ENCODE measurements at places on chromosomes 5 and 9.

DNA sequence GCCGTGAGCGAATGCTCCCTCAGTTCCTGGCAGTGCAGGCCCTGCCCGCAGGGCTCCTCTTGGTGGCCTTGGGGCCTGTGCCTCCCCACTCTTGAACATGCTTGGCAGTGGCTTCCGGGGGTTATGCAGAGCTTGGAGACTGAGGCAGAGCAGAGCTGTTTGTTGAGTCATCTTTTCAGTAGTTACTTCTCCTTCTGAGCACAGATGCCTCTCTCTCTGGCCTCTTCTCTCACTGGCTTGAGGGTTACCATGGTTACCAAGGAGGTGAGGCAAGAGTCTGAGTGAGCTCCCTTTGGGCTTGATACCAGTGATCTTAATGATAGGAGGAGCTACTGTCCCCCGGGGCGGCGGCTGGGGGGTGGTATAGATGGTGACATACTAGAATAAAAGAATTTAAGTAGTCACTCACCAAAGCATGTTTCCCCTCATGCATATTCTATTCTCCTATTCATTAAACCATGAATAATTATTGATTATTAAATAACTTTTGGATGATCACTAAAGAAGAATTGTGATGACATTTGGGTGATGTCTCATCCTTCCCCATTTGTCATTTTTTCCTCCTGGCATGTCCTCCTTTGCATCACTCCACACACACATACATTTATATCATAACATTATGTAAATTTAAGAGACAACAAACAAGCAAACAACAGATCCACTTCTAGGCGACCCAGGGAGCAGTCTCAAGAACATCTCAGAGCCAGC lies 111.1 kb downstream of the ARHGAP26 start:
- no peak for DNase-seq

- DNase-seq: no peak
These were observed 15.3 kb downstream of the MVB12B start for GRCh38 chr9:126341902-126342301.

- no peak for DNase-seq
These were observed 159.6 kb downstream of the NR2F1-AS1 start for GRCh38 chr5:93421468-93421867.

DNA sequence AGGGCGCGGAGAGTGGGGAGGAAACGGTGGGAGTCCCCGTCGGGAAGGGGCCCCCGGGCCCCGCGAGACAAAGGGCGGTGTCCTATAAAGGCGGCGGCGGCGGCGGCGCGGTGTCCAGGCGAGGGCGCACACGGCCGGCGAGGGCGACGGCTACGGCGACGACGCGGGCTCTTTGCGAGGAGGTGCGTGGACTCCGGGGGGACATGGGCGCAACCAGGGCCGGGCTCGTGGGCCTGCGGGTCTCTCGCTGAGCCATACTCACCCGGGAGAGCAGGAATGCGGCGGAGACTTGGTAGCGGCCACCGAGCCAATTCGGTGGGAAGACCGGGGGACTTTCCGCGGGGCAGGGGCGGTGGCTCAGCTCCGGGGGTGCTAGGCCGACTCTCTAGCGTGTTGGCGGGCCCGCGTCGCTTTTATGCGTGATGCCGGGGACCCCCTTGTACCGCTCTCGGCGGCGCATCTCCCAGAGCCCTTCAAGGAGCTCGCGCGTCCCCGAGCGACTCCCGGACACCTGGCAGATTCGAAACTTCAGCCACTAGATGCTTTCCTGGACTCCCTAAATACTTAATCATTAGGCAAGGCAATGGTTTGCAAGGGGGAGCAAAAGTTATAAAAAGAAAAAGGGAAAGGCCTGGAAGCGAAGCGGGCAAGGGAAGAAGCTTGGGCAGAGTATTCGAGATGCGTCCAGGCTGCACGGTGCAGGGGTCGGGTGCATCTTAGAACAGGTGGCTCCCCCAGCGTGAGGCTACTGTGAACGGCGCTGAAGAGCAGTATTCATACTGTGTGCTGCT lies 5.9 kb upstream of the TAL2 start:
- peak; percentile 57 for DNase-seq

GRCh38 chr5:97412959-97413358 lies 229.9 kb upstream of the RIOK2 start:
- DNase-seq: no peak

DNA sequence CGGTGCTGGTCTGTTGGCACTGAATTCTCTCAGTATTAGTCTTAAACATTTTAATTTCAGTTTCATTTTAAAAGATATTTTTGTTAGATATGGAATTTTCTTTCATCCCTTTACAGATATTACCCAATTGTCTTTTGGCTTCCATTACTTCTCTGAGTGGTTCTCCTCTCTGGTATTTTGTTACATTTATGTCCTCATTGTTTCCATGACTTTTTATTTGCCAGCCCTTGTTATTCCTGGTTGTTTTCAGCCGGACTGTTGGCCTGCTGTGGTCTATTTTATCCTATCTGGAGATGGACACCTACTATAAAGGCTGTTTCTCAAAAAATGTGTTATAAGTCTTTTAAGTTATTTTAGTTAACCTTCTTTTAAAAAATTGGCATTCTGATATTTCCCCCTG lies 117.2 kb downstream of the ARHGEF28 start:
- DNase-seq: no peak

- DNase-seq: no peak
These were observed 202.9 kb downstream of the GADD45G start for GRCh38 chr9:89807682-89808075.

GRCh38 chr5:41893074-41893851 lies 10.9 kb upstream of the RIMOC1 start:
- no peak for DNase-seq

DNA sequence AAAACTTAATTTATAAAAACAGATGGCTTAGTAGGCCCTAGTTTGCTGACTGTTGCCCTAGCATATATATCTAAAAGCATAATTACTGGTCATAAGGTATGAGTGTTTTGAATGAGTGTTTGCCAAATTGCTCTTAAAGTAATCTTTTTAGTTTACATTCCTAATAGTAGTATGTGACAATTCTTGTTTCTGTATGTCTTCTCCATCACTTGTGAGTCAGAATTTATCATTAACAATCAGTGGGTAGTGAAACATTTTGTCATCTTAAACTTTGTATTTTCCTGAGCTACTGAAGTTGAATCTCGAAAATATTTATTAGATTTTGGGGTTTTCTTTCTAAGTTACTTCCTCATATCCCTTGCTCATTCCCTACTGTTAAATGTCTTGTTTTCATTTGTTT lies 49.6 kb downstream of the APC start:
- DNase-seq: no peak

GRCh38 chr9:69895185-69895584 lies 74.6 kb downstream of the CFAP95 start:
- no peak for DNase-seq

DNA sequence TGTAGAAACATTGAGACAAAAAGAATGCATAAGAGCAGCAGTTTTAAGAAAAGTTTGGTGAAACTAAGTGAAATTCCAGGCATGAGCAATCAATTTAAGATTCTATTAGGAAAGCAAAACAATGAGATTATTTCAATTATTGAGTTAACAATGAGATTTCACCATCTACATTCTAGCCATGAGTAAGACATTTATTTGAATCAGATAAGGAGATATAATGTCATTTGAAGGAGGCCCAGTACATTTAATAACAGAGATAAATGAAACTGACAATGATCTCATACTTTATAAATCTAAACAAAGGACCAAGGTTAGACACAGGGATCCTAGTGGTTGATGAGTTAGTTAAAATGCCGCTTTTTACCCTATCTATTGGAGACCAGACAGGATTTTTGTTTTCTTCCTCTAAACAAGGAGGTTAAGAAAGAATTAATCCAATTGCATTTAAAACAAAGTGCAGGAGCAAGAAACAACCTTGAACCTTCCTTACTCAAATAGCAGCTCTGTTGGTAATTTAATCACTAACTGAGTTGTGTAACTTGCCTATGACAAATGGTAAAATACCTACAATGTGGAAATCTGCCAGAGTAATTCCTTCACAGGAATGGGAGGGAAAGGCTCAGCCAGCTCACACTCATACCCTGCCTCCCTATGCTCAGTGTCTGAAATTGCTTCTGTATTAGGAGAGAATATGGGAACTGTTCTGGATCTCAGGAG lies 103.5 kb upstream of the NR3C1 start:
- DNase-seq: no peak

DNA sequence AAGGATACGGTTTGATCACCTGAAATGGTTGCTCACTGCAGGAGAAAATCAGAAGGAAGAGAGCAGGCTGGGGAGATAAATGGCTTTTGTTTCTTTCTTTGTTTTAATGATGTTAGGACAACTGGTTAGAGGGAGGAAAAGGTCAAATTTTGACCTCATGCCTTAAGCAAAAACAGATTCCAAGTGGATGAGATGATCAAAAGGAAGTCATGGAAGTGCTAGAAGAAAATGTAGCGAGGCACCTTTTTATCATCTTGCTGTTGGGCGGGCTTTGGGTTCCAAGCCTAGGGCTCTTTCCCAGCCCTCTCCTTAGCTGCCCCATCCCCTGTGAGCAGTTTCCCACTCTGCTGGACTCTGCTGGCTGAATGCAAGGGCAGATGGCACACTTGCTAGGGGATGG lies 127.9 kb downstream of the ADAMTS2 start:
- no peak for DNase-seq

- DNase-seq: no peak
These were observed 388.5 kb upstream of the CTNND2 start for GRCh38 chr5:12292610-12293204.

DNA sequence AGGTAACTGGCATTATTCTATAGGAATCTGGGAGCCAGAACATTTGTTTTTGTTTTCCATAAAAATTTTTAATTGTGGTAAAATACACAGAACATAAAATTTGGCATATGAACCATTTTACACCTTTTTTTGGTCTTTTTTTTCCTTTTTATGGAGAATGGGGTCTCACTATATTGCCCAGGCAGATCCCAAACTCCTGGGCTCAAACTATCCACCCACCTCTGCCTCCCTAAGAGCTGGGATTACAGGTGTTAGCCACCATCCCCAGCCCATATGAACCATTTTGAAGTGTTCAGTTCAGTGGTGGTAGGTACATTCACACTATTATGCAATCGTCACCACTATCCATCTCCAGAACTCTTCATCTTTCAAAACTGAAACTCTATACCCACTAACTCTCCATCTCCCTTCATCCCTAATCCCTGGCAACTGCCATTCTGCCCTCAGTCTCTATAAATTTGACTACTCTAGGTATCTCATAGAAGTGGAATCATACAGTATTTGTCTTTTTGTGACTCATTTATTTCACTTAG lies 13.4 kb downstream of the ZMAT2 start:
- DNase-seq: no peak

DNA sequence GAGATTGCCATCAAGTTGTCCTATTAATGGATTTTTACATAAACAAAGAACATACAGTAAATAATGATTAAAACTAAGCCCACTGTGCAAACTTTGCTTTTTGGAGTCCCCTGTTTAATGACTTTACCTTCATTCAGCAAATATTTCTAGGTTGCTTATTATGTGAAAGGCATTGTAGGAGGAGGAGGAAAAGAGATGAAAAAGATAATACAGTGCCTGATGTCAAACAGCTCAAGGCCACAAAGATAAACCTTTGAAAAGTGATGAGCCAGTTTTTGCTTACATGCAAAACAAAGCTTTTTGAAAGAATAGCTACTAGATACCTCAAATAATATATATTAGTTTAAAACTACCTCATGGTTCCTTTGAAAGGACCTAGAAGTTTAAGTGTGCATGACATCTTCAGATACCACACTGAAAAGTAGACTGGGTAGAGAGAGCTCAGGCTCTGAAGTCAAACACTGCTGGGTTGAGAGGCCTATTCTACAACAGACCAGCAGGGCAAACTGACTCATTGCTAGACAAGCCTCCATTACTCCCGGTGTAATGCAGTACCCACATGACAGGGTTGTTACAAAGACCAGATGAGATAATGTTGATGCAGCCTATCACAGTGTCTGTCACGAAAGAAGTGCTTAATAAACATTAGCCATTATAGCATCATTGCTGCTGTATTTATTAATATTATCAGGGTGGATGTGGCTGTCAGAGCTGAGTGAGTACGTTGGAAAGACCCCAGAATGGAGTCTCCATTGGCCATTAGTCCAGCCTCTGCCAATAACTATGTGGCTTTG lies 11.8 kb downstream of the DEPDC1B start:
- DNase-seq: peak; percentile 25

GRCh38 chr5:153086486-153086885 lies 404.0 kb upstream of the GRIA1 start:
- DNase-seq: peak; percentile 62

GRCh38 chr5:164357395-164358033 lies 852.1 kb downstream of the MAT2B start:
- DNase-seq: no peak

GRCh38 chr5:66122379-66123034 lies 21.6 kb upstream of the SREK1 start:
- DNase-seq: no peak

- no peak for DNase-seq
These were observed 15.4 kb upstream of the PLEKHG4B start for GRCh38 chr5:76358-77169.

DNA sequence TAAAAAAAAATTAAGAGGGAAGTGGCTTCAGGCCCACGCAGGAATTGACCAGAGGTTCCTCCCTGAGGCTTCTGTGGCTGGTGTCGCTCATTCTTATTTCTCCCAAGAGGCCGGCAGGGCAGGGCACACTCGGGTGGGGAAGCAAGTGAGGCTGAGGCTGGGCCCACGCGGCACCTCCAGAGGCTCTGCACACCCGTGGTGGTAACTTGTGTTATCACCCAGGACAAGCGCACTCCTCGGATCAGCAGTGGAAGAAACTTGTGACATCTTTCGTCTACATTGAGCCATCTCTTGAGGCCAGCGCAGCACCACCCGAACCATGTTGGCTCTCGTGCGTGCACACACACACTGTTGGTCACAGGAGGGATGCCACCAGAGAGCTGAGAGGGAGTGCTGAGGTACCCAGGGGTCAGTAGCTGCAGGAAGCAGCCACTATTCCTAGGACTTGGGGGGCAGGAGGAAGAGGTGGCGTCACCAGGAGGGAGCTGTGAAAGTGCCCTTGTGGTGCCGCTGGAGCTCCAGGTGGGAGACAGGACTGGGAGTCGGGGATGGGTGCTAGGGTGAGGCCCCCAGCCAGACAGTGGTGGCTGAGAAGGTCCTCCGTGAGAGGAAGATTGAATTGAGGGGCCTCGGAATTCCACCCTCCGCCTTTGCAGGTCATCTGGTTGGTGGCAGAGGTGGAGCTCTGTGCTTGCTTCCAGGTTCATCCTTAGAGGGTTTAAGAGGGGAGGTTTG lies 6.4 kb downstream of the NDUFS6 start:
- DNase-seq: no peak

GRCh38 chr5:41918105-41918504 lies 7.0 kb upstream of the FBXO4 start:
- DNase-seq: no peak

GRCh38 chr9:115264313-115264712 lies 146.4 kb upstream of the TNC start:
- DNase-seq: no peak

GRCh38 chr9:94286116-94286515 lies 27.0 kb downstream of the ZNF169 start:
- no peak for DNase-seq

DNA sequence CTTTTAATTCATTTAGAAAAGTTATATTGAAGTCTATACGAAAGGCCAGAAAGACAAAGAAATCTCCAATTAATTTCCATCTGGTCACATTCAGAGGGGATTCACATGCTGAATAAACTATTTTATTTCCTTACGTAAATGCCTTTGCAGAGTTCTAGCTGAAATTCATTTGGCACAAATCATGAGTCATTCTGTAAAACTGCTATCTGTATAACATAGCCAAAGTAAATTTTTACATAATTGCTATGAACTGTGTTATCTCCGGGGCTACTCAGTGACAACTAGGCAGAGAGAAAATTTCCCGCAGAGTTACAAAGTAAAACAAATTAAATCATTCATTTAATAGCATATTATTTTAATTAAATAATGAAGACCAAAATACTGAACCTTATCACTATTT lies 463.2 kb upstream of the ADAMTS16 start:
- no peak for DNase-seq

All from NCI-H345 (cell line).